ENCODE measurements at places on chromosomes 4 and X.

- no peak for DNase-seq
Observed at GRCh38 chr4:109787807-109788206, 14.0 kb downstream of the CFI start.

DNA sequence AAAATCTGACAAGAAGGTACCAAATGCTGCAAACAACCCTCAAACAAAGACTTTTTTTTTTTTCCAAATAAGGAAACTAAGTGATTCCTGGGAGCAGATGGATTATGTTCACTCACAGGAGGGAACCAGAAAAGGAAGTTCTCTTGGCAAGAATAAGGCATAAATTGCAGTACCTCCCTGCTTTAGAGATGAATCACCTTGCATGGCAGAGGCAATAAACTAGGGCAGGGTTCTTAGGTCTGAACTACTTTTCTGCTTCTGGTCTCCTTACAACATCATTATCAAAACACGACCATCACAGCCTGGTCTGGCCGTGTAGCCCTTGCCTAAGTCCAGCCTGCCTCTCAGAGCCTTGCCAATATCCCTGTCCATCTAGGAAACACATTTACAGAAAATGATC lies 6.3 kb downstream of the TMEM31 start:
- DNase-seq: no peak

DNA sequence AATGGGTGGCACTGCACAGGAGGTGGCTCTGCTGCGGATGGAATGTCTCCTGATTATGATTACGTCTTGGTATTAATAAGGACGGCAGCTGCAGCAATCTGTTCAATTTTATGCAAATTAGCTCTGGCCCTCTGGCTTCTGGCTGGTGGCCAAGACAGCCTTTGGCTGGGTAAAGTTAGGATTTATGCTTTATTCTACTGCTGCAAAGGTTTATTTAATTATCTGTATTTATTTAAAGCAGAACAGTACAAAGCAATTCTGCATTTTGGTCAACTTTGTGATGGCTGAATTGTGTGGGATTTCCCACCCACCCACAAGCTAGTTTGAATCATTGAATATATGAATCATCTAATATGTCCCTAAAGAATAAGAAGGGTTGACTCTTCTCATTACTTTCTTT lies 745.6 kb upstream of the FAM241A start:
- DNase-seq: no peak

DNA sequence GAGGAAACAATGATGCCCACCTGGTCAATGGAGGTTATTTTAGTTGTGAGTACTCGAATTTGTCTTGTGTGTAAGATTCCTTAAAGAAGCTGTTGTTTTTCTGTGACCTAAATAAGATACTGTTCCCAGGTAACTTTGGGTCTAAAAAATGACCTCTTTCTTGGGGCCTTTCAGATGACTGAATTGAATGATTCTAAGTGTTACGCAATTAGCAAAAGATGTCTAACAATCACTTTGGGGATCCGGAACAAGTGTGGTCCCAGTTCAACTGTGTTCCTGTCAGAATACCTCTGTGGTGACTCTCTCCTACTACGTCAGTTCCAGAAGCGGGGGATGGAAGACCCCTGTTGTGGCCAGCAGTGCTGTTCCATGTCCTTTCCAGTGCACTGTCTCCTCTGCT lies 99.4 kb downstream of the FRAS1 start:
- DNase-seq: no peak

GRCh38 chr4:962231-963208 lies 10.8 kb downstream of the DGKQ start:
- no peak for DNase-seq

DNA sequence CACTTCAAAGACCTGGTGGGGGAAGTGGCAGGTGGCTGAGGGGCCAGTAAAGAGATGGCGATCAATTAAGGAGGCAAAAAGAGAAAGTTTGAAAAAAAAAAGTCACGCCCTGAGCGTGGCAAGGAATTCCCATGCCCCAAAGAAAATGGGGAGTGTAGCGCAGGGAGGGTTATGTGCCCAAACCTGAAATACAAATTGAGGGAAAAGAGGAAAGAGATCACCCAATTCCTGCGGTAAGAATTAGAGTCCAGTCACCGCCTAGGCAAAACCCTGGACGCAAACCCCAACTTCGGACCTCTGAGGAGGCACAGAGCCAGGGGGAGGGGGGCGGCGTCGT lies 595 bp downstream of the ENOX2 start:
- DNase-seq: no peak
